ENCODE measurements at places on chromosomes 2 and 18. TPM values are rescaled to one million over a fixed set of nuclear protein-coding genes. Genes with fewer than 3 reads are reported as not detected.

DNA sequence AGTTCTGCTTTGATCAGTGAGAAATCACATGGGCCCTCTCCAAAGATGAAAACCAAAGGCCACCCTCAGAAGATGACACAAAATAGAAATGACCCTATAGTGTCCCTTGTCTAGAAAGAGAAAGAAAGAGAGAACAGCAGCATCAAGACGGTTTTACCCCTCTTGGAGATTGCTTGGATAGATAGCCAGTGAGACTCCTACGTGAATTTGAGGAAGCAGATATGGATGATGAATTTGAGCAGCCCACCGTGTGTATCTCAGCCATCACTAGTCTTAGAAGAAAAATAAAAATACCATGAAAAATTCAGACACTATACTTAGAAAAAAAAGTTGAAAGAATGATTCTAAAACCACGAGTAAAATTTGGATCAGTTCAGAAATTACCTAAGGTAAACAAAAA lies 329.1 kb upstream of the CNTNAP5 start:
- H3K4me1 ChIP-seq: no peaks in the 10 kb centered on the region
- no peaks in the 10 kb centered on the region for H3K27me3 ChIP-seq
- H3K36me3 ChIP-seq: no peaks in the 10 kb centered on the region
- H3K27ac ChIP-seq: no peak overlapping the region

DNA sequence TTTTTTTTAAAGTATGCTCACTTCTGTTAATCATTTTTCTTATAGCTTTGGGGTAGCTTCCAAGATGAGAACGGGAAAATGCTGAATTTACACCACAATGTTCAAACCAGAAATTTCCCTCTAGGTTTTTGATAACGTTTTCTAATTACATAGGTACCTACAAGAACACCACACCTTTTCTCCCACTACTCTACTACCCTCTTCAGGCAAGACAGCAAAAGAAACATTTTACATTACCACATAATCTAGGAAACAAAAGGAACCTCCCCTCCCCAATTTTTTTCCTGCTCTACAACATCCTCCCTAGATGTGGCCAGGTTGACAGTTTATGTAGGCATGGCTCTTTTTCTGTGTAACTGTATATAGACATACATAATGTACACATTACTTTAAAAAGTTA lies 32.4 kb downstream of the NDUFAF7 start:
- H3K4me1 ChIP-seq: no peaks in the 10 kb centered on the region
- no peak for DNase-seq
- no peak overlapping the region for H3K27ac ChIP-seq
- no peaks in the 10 kb centered on the region for H3K36me3 ChIP-seq
- H3K27me3 ChIP-seq: no peaks in the 10 kb centered on the region

Gene NPAS2
- 7.8 TPM for polyA plus RNA-seq

DNA sequence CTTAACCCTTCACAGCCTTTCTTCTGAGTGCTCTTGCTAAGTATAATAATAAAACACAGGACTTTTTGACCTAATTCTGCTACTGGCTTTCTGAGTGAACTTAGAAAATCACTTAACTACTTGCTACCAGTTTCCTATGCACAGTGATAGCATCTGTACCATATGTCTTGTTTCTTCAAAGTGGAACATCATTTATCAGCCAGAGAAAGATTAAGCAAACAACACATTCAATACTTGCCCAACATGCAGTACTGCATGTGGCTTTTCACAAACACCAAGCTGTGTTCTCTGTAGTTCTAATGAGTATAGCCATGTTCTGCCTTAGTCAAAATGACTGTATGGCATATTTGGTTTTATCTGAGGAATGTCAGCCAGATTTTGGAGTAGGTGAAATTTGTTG lies 1286.6 kb upstream of the ZEB2 start:
- H3K27ac ChIP-seq: no peak overlapping the region
- no peak for DNase-seq
- H3K36me3 ChIP-seq: no peaks in the 10 kb centered on the region
- no peak overlapping the region for H3K4me3 ChIP-seq
- no peaks in the 10 kb centered on the region for H3K27me3 ChIP-seq
- peaks cover 2% of the 10 kb centered on the region for H3K4me1 ChIP-seq

GRCh38 chr2:229835596-229836283 lies 86.1 kb downstream of the TRIP12 start:
- H3K27ac ChIP-seq: no peak overlapping the region
- H3K4me1 ChIP-seq: peaks cover 6% of the 10 kb centered on the region
- no peaks in the 10 kb centered on the region for H3K27me3 ChIP-seq
- peaks cover 3% of the 10 kb centered on the region for H3K36me3 ChIP-seq

Gene CHRND
- not detected for polyA plus RNA-seq

DNA sequence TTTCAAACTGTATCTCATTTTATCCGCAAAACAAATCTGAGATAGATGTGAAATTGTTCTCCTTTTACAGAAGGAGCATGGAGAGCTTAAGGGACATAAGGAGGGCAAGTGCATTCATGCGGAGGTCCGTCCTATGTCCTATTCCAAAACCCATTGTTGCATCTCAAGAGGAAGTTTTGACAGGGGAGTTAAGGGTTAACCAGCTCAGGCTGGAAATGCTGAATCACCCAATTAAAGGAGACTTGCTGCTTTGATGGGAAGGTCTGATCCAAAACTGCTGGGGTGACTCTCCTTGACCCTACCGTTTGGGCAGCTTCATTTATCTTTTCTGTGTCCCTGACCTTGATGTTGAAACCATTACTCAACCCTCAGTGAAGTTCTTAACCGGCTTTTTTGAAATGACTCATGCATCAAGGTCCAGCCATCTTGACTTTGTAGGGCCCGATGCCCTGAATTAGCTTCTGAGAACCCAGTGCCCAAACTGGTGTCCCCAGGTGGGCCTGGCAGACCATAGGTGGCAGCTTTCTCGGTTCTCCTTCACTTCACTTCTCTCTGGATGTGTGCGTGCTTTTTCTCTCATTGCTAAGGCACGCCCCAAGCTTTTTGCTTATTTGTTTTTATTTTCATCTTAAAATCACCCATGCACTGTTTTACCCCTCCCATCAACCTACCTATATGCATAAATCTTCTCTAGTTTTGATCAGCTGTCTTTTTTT lies 15.9 kb upstream of the TXNDC2 start:
- H3K27ac ChIP-seq: no peak overlapping the region
- no peaks in the 10 kb centered on the region for H3K36me3 ChIP-seq
- DNase-seq: no peak
- H3K27me3 ChIP-seq: no peaks in the 10 kb centered on the region
- no peak overlapping the region for H3K4me3 ChIP-seq

DNA sequence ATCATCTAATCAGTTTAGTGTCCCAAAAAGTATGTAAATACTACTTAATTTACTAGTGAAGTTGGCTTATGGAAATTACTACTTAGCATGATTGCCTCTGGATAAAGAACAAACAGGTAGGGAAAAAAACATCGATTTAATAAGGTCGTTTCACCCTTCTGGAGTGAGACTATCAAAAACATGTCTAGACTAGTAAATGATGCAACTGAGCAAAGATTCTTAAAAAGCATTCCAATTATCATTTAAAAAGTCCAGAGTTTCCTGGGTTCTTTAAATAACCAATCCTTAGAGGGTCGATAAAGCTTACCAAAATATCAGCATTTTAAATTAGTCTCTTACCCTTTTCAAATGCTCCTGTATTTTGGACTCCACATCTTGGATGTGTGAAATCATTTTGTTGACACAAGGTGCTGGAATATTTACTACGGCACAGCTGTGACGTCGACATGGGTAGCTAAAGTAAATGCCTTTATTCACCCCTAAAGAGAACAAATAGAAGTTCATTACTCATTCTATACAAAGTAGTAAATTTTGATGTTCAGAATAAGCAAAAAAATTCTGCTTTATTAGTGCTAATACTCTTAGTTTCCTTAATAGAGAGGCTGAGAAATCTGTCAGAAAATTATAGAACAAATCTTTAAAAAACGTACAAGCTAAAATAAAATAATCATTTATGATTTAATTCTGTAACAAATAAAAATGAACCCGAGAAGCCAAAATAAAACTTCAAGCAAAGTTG lies 70.6 kb downstream of the CCDC178 start:
- no peak for DNase-seq
- no peaks in the 10 kb centered on the region for H3K36me3 ChIP-seq
- H3K4me1 ChIP-seq: no peaks in the 10 kb centered on the region
- H3K4me3 ChIP-seq: no peak overlapping the region
- H3K27me3 ChIP-seq: no peaks in the 10 kb centered on the region
- H3K27ac ChIP-seq: no peak overlapping the region
